ENCODE measurements at places on chromosomes 5 and 9. TPM values are rescaled to one million over a fixed set of nuclear protein-coding genes. Genes with fewer than 3 reads are reported as not detected.

- H3K27me3 ChIP-seq = no peaks in the 10 kb centered on the region
- peaks cover 3% of the 10 kb centered on the region for H3K4me1 ChIP-seq
- no peaks in the 10 kb centered on the region for H3K36me3 ChIP-seq
- H3K4me3 ChIP-seq = no peak overlapping the region
- H3K27ac ChIP-seq = no peak overlapping the region
These were observed 27.1 kb upstream of the F2R start for GRCh38 chr5:76688836-76689235.

- H3K4me1 ChIP-seq = peaks cover 32% of the 10 kb centered on the region
- peak; percentile 81 for DNase-seq
- H3K36me3 ChIP-seq = peaks cover 7% of the 10 kb centered on the region
- H3K27ac ChIP-seq = peak overlapping the region; percentile 74
- H3K4me3 ChIP-seq = no peak overlapping the region
These were observed 11.2 kb upstream of the RIC1 start for GRCh38 chr9:5617749-5618148.

Gene ANKRD55
- polyA plus RNA-seq = 0.07 TPM

Gene ECM2
- polyA plus RNA-seq = 0.09 TPM

DNA sequence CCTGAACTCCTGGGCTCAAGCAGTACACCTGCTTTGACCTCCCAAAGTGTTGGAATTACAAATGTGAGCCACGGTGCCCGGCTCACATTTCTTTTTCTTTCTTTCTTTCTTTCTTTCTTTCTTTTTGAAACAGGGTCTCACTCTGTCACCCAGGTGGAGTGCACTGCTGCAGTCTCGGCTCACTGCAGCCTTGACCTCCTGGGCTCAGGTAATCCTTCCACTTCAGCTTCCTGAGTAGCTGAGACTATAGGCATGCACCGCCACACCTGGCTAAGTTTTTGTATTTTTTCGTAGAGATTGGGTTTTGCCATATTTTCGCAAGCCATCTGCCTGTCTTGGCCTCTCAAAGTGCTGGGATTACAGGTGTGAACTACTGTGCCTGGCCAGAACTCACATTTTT, 183.7 kb downstream of the CCDC171 start:
- no peaks in the 10 kb centered on the region for H3K36me3 ChIP-seq
- no peak overlapping the region for H3K4me3 ChIP-seq
- DNase-seq = no peak
- H3K27ac ChIP-seq = no peak overlapping the region
- no peaks in the 10 kb centered on the region for H3K27me3 ChIP-seq

DNA sequence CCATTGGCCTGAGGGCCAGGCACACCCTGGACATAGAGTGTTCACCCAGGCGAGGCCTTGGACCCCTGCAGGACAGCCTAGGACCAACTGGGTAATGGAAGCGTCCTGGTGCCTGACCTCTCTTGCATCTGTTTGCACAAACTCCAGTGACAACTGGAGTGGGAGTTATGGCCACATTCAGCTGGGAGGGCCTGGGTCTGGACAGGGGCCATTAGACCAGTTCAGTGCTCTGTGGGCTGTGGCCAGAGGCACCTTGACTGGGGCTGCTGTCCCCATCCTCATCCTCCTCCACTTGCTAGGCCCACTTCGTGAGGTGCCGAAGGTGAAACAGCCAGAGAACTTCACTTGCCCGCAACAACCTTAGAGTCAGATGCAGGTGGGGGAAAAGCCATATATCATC, 372.7 kb upstream of the IRX1 start:
- DNase-seq = no peak
- no peaks in the 10 kb centered on the region for H3K27me3 ChIP-seq
- H3K4me1 ChIP-seq = no peaks in the 10 kb centered on the region

Gene COL5A1
- polyA plus RNA-seq = 0.37 TPM

DNA sequence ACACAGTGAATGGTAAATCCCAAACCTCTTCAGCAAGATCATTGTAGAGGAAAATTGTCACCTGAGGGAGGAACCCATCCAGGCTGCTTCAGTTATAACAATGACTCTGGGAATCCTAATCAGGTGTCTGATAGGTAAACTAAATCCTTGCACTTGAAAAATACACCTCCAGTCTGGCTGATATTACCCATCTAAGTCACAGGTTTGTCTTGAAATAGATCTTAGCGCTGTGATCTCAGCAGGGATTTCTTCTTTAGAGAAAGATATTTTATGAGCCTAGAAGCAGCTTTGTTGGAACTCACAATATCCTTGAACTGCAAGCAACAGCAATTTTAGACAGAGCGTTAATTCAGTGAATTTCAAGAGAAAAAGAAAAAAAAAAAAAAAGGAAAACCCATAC, 149.7 kb downstream of the SGCD start:
- H3K4me3 ChIP-seq = no peak overlapping the region
- H3K4me1 ChIP-seq = no peaks in the 10 kb centered on the region
- DNase-seq = no peak
- H3K27me3 ChIP-seq = no peaks in the 10 kb centered on the region

GRCh38 chr5:150034662-150035061, 34.1 kb downstream of the HMGXB3 start:
- peaks cover 2% of the 10 kb centered on the region for H3K4me1 ChIP-seq
- DNase-seq = no peak
- no peak overlapping the region for H3K27ac ChIP-seq
- no peak overlapping the region for H3K4me3 ChIP-seq
- H3K36me3 ChIP-seq = peaks cover 40% of the 10 kb centered on the region

- H3K36me3 ChIP-seq = no peaks in the 10 kb centered on the region
- H3K4me3 ChIP-seq = no peak overlapping the region
- H3K4me1 ChIP-seq = no peaks in the 10 kb centered on the region
- no peak overlapping the region for H3K27ac ChIP-seq
- no peaks in the 10 kb centered on the region for H3K27me3 ChIP-seq
These were observed 240.6 kb upstream of the MPDZ start for GRCh38 chr9:13520069-13520468.

Data from B cell (primary cell).